Pulmonary artery endothelial cell (primary cell): ENCODE measurements at places on chromosomes 16 and 17. TPM values are rescaled to one million over a fixed set of nuclear protein-coding genes. Genes with fewer than 3 reads are reported as not detected.

GRCh38 chr17:79573196-79573896, 37.5 kb downstream of the RBFOX3 start:
- DNase-seq: no peak

- DNase-seq: no peak
These were observed 36.0 kb upstream of the ICAM2 start for GRCh38 chr17:64056269-64057005.

The TTYH2 gene
- total RNA-seq: 0.79 and 1.1 TPM in 2 replicates

The DHRS7C gene
- total RNA-seq: not detected in 2 replicates

- no peak for DNase-seq
These were observed 119.2 kb downstream of the RPTOR start for GRCh38 chr17:80663781-80664206.

GRCh38 chr16:81096715-81097208, 567 bp upstream of the GCSH start:
- no peak for DNase-seq

DNA sequence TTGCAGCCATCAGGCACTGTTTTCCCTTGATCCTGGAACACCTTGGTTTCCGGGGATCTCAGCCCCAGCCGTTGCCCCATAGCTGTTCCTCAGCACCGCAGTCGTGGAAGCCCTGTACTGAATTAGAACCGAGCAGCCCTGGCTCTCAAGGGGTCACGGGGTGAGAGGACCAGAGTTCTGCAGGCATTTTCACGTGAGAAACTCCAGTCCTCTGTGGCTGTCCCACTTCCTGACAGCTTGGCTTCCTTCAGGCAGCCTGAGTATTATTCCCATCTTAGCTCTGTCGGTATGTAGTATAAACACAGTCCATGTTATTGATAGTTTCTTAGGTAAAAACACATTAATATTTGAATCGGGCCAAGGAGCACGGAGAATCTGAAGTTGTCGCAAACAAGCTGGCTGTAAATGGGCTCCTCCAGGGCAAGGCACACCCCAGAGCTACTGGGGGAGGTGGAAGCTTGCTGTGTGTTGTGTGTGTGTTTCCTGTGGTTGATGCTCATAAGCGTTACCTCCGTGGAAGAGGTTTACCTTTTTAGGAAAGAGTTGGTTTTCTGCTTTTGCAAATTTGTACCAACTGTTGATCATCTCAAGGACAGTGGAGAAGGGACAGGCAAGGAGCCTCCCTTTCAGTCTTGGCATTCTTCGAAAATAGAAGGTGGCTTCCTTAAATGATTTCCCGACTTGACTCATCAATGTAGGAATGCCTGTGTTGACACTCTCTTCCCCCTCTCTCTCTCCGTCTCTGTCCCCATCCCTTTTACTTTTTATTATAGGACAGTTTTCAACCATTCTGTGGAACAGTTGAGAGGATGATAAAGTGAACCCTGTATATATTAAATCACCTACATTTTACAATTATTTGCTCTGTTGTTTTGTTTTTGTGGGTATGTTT, 208.9 kb upstream of the CHMP6 start:
- DNase-seq: no peak

- no peak for DNase-seq
These were observed 204.7 kb upstream of the GOT2 start for GRCh38 chr16:58938811-58939210.

DNA sequence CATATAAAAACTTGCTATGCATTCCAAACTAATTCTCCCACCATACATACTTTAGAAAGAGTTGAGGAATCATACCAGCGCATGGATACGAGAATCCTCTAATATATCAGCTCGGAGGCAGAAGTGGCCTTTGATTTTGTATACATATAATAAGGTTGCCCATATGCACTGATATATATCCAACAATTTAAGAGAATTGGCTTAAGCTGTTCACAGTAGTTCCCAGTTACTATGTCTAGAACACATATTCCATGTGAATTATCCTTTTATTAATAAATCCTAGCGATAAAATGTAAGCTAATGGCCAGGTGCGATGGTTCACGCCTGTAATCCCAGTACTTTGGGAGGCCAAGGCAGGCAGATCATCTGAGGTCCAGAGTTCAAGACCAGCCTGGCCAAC, 19.3 kb upstream of the ERN1 start:
- DNase-seq: no peak

GRCh38 chr16:26909623-26910022, 157.1 kb upstream of the C16orf82 start:
- no peak for DNase-seq

DNA sequence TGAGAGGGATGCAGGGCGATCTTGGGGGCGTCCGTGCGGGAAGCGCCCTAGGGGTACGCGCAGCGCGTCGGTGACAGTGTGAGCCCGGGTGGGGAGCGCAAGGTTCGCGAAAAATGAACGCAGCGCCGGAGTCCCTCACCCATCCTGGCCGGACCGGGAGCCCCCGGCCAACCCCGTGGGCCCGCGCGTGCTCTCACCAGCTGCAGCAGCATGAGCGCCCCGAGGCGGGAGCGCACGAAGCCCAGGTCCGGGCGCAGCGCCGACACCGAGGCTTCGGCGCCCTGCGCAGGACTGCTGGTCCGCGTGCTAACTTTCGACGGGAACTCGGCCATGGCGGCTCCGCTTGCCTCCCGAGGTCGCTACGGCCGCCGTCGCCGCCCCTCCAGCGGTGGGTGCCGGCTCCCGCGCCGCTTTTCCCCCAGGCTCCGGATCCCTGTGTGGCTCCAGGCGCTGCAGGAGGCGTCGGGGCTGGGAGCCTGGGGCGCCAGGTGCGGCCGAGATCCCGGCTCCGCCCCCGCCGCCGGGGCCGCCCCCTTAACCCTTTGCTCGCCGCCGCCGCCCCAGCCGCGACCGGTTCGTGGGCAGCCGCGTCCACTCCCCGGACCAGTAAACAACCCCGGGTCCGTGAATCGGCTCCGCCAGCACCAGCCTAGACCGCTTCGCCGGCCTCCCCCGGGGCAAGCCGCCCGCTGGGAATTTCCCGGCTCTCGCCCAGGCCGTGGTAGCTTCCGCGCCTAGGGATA, at the start of gene PLLP:
TSS of gene PLLP (minus strand) at position 464 of the 743 bp plus-strand sequence. CDS start at position 332, 132 bp downstream.
- no peak for DNase-seq

GRCh38 chr16:15853021-15853420, 3.8 kb downstream of the MYH11 start:
- DNase-seq: no peak

The TMEM100 gene
- 0.33 and 0.60 TPM in 2 replicates for total RNA-seq

GRCh38 chr17:7912927-7913524, 3.1 kb downstream of the RNF227 start:
- no peak for DNase-seq

The CSH2 gene
- not detected in 2 replicates for total RNA-seq

GRCh38 chr17:74777901-74778515, 1.9 kb upstream of the NAT9 start:
- DNase-seq: no peak

DNA sequence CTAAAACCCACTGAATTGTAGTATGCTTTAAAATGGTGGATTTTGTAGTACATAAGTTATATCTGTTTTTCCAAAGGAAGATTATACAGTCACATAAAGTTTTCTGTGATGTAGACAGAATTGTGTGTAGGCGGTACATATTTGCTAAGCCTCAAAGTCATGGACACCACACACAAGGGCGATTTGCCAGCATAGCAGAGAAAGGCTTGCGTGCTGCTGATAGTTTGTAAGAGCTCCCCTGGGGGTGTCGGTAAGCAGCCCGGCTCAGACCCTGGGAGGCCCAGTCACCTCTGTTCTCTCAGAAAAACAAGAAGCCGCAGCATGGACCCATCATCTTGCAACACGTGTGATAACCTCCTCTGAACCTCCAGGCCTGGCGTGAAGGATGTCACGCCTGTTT, 38.3 kb upstream of the AKTIP start:
- no peak for DNase-seq

- no peak for DNase-seq
These were observed 14.3 kb downstream of the RAPGEFL1 start for GRCh38 chr17:40191237-40192208.

DNA sequence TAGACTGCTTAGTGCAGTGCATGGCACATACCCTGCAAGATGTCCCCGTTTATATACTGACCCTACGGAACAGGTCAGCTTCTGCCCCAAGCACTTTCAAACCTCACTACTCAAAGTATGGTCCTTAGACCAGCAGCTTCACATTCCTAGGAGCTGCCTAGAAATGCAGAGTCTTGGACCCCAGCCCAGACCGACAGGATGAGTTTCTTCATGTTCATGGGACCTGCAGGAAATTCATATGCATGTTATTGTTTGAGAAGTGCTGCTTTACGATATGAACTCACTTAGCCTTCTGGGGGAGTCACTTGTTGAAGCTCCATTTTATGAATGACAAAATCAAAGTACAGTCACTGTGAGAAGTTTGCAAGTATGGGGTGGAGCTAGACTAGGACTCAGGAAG, 82.6 kb downstream of the DYNLRB2 start:
- DNase-seq: peak; percentile 63

DNA sequence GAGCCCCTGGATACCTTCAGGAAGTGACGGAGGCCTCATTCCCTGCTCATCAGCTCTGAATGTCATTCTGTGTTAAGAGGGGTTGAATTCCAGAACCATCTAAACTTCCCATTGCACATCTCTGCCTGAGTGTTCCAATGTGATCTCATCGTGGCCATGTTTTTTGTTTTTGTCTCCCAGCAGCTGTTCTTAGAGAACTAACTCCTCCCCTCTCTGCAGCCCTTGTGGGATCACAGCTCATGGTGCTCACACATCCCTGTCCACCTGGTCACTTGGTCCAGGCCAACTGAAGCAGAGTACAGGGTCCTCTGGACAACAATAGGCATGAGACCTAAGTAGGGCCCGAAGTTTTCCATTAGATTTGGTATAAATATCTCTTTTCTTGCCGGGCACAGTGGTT, 6.0 kb upstream of the SYT17 start:
- no peak for DNase-seq

GRCh38 chr17:49210158-49211029, at the start of the genes ABI3 and GNGT2:
ABI3 (plus strand) TSS chr17:49210707; CDS start chr17:49210725, 18 bp downstream.
GNGT2 (minus strand) TSS chr17:49210574; CDS start chr17:49207422, 3,152 bp downstream.
- DNase-seq: peak; percentile 60

- DNase-seq: no peak
These were observed 77.6 kb downstream of the CCDC182 start for GRCh38 chr17:57667461-57667923.

The ABCA8 gene
- 45.5 and 51.0 TPM in 2 replicates for total RNA-seq

The ASPA gene
- total RNA-seq: not detected in 2 replicates

The PROCA1 gene
- total RNA-seq: 0.66 and 2.3 TPM in 2 replicates
